Naive thymus-derived CD4-positive, alpha-beta T cell (primary cell): ENCODE measurements at places on chromosomes 2 and 18. TPM values are rescaled to one million over a fixed set of nuclear protein-coding genes. Genes with fewer than 3 reads are reported as not detected.
A peak's percentile ranks its signal among the peaks of the same experiment; 100 is the strongest.

- no peak for DNase-seq
These were observed 15.5 kb downstream of the ITPRID2 start for GRCh38 chr2:181907057-181907456.

GRCh38 chr2:229130522-229130921 is 140.6 kb downstream of the PID1 start:
- DNase-seq, result no peak

GRCh38 chr2:9313443-9313842 is 106.8 kb downstream of the ASAP2 start:
- DNase-seq, result no peak

GRCh38 chr18:76822506-76823160 is at the start of gene ZNF236:
TSS of gene ZNF236 (plus strand) at chr18:76822557. CDS start at chr18:76822608, 51 bp downstream.
- DNase-seq, result peak; percentile 38

DNA sequence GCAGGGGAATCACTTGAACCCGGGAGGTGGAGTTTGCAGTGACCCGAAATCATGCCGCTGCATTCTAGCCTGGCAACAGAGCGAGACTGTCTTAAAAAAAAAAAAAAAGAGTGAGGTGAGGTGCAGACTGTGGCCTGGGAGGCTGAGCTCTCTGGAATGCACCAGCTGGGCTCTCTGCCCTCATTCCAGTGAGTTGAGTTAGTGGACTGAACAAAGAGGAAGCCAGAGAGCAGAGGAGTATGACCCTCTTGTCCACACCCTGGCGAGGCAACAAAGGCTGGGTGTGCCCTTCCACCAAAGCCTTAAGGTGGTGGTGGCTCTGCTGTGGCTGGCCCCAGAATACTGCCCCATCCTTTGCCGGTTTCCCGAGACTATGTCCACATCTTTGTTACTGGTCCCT is 71.3 kb upstream of the ACKR3 start:
- no peak for DNase-seq

- DNase-seq, result no peak
These were observed 1690.4 kb upstream of the SLC39A10 start for GRCh38 chr2:193966590-193966989.

GRCh38 chr18:56202678-56203077 is 435.7 kb downstream of the TXNL1 start:
- no peak for DNase-seq

GRCh38 chr2:21404827-21405625 is 281.3 kb downstream of the TDRD15 start:
- DNase-seq, result no peak

The RGPD4 gene
- polyA plus RNA-seq, result not detected

The DHRS9 gene
- polyA plus RNA-seq, result not detected
